ENCODE measurements at places on chromosomes 2 and 18.

DNA sequence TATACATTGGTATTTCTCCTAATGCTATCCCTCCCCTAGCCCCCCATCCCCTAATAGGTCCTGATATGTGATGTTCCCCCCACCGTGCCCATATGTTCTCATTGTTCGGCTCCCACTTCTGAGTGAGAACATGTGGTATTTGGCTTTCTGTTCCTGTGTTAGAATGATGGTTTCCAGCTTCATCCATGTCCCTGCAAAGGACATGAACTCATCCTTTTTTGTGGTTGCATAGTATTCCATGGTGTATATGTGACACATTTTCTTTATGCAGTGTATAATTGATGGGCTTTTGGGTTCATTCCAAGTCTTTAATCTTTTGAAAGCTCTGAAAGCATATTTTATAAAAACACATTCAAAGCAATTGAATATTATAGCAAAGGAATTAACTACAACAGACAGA lies 1169.4 kb upstream of the ZEB2 start:
- no peak for DNase-seq

GRCh38 chr2:176999301-176999700 lies 213.3 kb upstream of the HNRNPA3 start:
- DNase-seq, result no peak

- DNase-seq, result no peak
Observed at GRCh38 chr18:61949946-61950345, 57.1 kb upstream of the RNF152 start.

DNA sequence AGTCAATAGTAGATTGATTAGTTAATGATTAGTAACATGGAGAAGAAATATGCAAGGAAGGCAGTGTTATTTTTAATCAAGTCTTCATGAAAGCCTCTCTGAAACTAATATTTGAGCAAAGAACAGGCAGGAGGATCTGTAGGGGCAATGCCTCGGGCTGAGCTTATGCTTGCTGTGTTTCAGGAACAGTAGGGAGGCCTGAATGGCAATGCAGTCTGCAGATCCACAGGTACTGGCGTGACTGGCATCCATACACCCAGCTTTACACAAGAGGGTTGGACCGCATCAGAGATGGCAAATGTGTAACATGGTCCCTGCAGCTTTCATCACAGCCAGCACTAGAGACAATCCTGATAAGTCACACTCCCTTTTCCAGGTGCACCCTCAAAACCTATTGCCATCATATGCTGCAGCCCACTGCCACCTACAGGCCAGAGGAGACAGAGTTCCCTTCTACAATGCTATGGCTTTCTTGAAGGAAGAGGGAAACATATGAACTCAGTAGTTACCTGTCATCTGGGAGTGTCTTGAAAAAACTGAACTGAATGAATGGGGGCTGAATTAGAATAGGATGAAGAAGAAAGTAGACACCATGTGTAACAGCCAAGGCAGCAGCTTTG lies 582.4 kb upstream of the RAB6C start:
- no peak for DNase-seq

GRCh38 chr18:44627280-44627679 lies 53.4 kb upstream of the SETBP1 start:
- DNase-seq, result no peak

GRCh38 chr2:190215620-190216019 lies 104.0 kb downstream of the HIBCH start:
- DNase-seq, result no peak

All from CD4-positive, alpha-beta T cell treated with Interleukin-4 for 1 hour (primary cell).